ENCODE measurements at places on chromosomes 6 and 20. TPM values are rescaled to one million over a fixed set of nuclear protein-coding genes. Genes with fewer than 3 reads are reported as not detected.
A peak's percentile ranks its signal among the peaks of the same experiment; 100 is the strongest.

GRCh38 chr20:46974669-46975434 lies 80.2 kb downstream of the EYA2 start:
- no peak for DNase-seq

- no peak for DNase-seq
These were observed 52.9 kb downstream of the TINAG start for GRCh38 chr6:54361188-54361587.

DNA sequence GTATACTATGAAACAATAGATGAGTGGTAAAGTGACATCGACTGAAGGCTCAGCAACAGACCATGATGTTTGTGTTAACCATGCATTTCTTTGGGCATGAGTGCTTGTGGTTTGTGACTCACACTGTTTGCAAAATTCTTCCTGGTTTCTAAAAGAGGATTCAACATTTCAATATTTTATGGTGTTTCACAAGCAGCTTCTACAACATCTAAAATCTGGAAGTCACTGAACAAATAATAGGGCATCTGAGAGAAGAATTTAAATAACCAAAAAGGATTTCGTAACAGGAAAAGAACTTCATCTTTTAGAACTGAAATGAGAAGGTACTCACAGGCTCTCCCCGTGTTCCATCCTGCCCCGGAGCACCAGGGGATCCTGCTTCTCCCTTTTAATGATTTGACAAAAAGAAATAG lies 146.2 kb downstream of the COL21A1 start:
- peak; percentile 96 for DNase-seq

DNA sequence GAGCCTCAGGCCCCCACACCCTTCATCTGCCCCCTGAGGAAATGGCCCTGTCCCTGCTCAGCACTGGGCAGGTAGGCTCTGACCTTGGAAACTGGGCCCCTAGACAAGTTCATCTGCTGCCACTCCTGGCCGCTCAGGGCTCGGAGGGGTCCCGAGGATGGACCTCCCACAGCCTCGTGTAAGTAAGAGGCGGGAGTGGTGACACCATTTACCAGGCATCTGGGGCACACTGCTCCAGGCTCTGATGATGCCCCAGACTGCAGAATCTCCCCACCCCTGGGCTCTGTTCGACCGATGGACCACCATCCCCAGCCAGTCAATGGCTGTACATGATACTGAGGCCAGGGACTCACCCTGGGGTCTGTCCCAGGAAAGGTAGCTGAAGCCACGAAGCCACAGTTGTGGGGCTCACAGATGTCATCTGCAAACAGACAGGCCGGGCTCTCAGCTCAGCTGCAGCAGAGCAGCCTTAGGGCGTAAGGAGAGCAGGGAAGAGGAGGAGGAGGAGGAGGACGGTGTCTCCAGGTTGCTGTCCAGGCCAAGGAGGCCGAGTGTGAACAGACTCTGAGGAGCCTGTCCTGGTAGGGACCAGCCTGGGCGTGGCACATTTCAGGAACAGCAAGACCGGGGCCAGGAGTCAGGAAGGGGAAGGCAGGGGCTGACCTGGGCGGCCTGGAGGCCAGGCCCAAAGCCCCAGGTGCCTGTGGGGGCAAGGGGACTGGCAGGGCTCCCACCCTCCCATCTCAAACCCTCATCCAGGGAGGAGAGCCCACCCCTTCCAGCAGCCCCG lies 300.4 kb downstream of the TAF4 start:
- no peak for DNase-seq

DNA sequence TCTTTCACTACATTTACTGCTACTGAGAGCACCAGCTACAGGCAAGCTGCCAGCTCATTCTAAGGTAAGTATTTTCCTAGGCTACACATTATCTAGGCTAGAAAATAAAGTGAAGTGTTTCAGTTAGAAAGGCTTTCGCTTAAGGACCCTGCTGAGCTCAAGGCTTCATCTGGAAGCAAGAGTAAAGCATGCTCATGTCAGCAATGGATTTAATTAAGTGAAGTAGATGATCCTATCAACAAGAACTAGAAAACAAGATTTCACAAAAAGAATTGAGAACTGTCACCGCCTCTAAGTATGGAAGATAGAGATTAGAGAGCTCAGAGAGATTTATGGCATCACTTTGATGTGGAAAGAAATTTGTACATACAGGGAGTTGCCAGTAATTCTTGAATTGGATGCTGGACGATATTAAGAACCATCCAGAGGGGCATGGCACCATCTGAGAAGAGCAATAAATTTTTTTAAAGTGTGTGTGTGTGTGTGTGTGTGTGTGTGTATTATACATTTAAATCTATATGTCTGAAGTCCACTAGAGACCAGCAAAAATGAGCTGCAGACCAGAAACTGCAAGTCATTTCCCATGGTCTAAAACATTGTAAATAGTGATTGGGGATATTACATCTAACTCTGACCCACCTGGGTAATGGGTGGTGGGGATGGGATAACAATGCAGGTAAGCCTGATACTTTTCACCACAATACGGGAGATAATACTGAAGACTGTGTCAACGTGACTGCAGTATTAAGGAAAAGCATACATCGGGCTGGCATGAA lies 105.2 kb upstream of the MAP7 start:
- DNase-seq, result no peak

- DNase-seq, result no peak
These were observed 52.5 kb downstream of the RBL1 start for GRCh38 chr20:37042986-37043972.

- no peak for DNase-seq
These were observed 85.5 kb upstream of the TENT5A start for GRCh38 chr6:81838031-81838430.

GRCh38 chr6:36874443-36875249 lies at the start of gene PPIL1:
PPIL1 (minus strand) TSS chr6:36874803; CDS start chr6:36874772, 31 bp downstream.
- no peak for DNase-seq

GRCh38 chr6:112289038-112289566 lies 34.7 kb upstream of the LAMA4 start:
- no peak for DNase-seq

DNA sequence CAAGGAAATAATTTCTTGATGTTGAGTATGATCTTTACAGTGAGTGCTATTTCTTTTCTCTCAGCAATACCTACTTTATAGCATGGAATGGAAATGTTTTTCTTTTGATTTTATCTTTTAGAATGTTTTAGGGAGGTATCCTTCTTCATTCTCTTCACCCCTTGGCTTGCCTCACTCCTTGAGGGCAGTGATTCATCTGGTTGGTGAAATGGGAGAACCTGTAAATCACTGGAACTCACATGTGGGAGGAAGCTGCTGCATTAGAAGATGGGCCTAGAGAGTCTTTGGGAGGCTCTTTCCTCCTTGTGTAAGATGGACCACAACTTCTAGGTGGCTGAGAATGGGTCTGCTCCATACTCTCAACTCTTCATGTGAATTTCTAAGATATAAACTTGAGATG lies 244.8 kb upstream of the SYNCRIP start:
- DNase-seq, result no peak

DNA sequence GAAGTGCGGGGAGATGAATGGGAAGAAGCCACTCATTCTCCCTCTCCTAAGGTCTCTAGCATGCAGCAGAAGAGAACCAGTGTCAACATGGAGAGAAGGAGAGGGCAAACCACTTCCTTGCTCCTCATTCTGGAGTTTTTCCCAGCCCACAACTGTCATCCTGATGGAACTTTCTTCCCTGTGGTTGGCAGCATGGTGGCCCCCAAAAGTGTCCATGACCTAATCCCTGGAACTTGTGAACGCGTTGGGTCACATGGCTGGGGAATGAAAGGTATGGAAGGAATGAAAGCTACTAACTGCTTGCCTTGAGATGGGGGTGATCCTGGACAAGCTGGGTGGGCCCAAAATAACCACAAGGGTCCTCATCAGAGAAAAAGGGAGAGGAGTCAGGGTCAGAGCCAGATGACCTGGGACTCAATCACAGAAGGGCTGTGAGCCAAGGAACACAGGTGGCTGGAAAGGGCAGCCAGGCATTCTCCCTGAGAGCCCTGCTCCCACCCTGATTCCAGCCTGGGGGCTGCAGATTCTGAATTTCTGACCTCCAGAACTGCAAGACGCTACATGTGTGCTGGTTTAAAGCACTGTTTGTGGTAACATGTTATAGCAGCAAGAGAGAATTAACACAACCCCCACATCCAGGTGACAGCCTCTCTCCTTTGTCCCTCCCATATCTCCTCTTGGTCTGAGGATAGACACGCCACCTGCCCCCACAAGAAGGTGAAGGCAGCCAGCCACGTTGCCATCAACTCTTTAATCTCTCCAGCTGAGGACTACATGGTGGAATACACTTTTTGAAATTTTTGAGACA lies 63.2 kb downstream of the PYGB start:
- DNase-seq, result peak; percentile 80

GRCh38 chr6:42368181-42368580 lies 83.5 kb downstream of the TRERF1 start:
- DNase-seq, result no peak

DNA sequence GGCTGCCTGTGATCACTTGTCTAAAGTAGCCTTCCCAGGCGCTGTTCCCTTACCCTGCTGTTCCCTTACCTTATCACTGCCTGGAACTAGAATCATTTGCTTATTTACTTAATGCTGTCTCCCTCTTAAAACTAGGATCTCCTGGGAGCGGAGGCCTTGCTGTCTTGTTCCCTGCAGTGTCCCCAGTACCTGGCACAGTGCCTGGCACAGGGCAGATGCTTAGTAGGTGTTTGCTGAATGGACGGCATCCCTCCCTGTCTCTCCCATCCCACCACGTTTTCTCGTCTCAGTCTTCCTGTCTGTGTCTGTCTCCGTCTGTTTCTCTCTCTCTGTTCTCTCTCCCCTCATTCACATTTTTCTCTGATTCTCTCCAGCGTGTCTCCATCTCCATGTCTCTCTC lies 99.9 kb upstream of the MYL9 start:
- no peak for DNase-seq

DNA sequence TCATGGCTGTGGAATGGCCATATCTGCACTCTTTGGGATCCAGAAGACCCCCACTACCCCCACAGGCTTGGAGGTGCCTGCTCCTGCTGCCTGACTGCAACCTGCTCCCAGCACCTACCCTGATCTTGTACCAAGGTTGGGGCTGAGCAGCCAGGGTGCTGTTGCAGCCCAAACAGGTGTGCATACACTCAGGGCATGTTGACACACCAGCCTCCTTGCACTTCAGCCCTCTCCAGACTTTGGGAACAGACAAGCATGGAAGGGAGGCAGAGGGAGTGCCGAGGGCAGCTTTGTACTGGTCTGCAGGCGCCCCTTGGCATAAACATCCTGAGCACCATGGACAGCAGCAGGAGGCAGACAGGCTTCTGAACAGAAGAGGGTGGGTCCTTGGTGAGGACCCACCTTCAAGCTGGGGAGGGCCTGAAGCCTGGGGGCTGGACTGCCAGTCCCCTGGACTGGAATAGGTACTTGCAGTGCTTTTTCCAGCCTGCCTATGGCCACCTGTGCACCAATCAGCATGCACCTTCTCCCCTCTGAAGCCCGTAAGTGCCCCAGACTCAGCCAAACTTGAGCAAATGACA lies 1675.8 kb downstream of the HACE1 start:
- DNase-seq, result no peak

DNA sequence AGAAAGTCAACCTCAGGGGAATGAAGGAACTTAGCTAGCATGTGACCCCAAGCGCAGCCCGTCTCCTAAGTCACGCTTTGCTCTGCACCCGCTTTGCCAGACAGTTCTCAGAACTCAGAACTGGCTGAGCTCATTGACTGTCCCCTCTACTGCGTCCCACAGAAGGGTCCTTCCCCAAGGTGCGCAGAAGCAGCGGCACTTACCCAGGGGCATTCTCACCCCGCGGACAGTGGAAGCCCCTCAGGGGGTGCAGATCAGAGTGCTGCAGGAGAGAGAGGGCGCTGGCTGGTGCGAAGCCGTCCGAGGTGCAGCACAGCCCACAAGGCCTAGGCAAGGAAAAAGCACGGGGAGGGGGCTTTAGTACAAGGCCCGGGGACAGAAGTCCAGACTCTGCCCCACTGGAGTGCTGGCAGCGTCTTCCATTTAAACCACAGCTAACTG lies 807 bp downstream of the SNHG17 start:
- no peak for DNase-seq

DNA sequence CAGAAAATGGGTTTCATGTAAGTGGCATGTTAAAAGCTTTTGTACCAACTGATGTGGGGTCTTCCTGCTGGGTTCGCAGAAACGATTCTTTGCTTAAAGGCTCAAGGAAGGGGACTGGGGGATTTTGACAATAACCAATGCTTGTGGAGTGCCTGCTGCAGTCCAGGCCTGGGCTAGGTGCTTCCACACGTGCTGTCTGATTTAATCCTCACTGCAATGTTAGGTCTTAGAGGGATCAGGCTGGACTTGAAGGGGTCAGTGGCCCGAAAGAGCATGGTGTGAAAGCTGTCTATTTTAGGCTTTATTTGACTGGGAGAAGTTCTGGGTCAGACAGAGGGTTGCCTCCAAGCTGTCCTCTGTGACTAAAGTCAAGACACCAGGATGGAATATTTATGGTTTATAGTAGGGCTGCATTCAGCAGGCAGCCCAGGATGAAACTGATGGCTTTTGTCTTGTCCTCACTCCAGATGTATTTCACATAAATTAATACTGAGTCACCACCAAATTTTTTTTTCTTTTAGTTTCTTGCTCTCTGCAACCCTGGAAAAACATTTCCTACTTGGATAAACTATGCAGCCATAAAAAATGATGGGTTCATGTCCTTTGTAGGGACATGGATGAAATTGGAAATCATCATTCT lies 219.1 kb downstream of the ZMYND8 start:
- DNase-seq, result no peak

The LY6G6F gene
- polyA plus RNA-seq, result not detected

The CST3 gene
- 458 TPM for polyA plus RNA-seq
